ENCODE measurements at places on chromosomes 1 and 21.

- no peak for DNase-seq
These were observed 45.6 kb downstream of the ABL2 start for GRCh38 chr1:179183857-179184256.

GRCh38 chr1:195709821-195710220 lies 898.4 kb downstream of the KCNT2 start:
- no peak for DNase-seq

GRCh38 chr1:219927956-219928790 lies at the start of gene SLC30A10:
SLC30A10 (minus strand) TSS chr1:219928557; CDS start chr1:219928440, 117 bp downstream.
- DNase-seq, result no peak

GRCh38 chr1:62175568-62176179 lies 19.0 kb upstream of the L1TD1 start:
- DNase-seq, result peak; percentile 28

DNA sequence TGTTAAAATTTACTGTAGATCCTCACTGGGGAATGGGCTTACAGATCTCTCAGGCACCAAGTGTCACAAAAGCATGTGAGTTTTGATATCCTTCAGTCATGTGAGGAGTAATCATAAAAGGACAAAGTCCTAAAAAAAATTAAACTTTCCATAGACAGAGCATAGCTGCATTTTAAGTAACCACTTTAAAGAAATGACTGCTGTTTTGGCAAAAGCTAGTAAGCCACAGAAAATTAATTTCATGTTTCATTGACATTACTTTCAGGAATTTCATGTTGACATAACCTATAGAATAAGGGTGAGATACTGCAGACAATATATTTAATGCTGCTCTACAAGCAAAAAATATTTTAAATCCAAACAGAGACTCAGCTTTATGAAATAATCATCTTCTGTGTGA lies 156.3 kb downstream of the LYPLAL1 start:
- no peak for DNase-seq

- no peak for DNase-seq
These were observed 4.4 kb downstream of the IFI16 start for GRCh38 chr1:159014003-159014571.

GRCh38 chr1:2520206-2520605 lies 6.2 kb downstream of the PANK4 start:
- DNase-seq, result no peak

DNA sequence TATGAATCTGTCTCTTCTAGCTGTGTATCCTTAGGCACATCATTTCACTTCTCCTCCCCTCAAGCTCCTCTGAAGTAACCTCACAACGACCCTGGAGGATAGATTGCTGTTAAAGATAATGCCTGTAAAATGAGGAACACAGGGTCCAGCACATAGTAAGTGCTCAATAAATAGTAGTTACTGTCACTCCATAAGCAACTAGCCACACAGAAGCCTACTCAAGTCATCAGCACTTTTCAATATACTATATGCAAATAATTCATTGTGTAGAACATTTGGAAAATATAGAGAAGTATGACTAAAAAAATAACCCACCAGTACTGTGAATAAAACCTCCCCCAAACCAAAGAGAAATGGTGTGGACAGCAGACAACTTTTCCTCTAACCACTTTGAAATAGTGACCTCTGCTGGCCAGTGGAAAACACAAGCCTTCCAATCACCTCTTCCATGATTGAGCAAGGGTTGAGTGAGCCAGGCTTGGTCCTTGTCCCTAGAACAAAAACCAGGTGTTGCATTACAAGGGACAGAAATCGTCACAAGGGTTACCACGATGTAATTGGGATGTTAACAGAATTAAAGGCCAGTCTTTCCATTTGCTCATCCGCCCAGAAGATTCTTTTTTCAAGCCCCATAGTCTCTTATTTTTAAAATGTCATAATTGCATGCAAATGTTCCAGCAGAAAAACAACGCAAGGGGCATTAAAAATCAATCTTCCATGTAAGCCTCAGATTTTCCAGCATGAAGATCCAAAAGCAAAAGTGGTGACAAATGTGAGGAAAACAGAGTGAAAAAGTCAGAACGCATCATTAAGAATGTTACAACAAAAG lies 15.7 kb upstream of the GLIS1 start:
- peak; percentile 33 for DNase-seq

GRCh38 chr1:205495237-205495823 lies 9.1 kb upstream of the CDK18 start:
- DNase-seq, result no peak

DNA sequence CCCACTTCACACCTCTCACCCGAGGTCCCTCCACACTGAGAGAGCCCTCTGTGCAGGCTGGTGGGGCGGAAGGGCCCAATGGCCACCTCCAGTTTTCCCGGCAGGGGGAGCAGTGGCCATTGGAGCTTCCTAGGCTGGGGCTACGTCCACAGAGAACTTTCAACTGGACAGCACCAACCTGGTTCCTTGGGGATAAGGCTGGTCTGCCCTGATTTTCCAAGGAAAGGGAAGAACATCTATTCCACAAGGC lies 20.3 kb upstream of the LAPTM5 start:
- DNase-seq, result no peak

Measured in activated CD4-positive, alpha-beta memory T cell treated with anti-CD3 and anti-CD28 coated beads, Interleukin-2, amount 10 ng/mL, durations not matched to agents 7 days and 5 days (primary cell).